ENCODE measurements at places on chromosomes 13 and 19.

DNA sequence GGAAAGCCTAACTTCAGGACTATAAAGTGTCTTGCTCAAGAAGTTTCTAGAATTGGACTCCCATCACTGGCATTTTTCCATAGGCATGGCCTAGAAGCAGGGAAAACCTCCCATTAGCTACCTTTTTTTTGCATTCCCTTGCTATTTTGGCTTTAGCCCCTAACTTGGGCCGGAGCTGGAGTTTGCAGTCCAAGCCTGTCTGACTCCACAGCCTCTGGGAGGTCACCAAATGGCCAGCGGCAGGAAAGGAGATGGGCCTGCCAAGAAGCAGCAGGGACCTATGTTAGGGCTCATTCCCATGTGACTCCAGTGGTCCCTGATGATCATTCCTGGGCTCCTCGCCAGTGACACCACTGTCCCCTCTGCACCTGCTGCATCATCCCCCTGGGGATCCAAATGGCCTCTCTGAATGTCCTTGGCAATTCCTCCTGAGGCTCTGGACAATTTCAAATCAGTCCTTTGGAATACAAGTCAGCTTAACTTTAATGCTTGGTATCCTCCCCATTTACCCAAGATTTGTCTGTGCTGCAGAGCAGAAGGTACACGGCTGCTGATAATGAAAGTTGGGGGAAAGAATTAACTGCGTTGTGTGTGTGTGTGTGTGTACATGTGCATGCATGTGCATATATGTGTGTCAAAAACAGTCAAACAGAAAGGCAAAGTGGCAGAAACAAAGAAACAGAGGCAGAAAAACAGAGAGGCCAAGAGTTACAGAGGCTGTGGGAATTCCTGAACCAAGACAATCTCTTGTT, 69.8 kb upstream of the SERP2 start:
- peak; percentile 78 for DNase-seq

- DNase-seq: no peak
Measured at GRCh38 chr13:29081036-29081435, 260.9 kb downstream of the MTUS2 start.

DNA sequence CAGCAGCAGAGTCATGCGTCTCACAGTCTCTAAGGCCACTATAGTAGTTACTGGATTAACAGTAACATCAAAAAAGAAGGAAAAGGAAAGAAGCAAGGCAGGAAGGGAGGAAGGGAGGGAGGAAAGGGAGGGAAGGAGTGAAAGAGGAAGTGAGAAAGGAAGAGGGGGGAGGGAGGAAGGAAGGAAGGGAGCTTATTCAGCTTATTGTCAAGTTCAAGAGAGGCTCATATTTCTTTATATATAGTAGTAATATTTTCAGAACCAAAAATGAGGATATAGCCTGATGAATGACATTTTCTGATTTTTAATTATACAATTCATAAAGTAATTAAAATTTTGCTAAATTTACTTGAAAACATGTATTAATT, 17.7 kb upstream of the RUBCNL start:
- no peak for DNase-seq

- peak; percentile 84 for DNase-seq
Measured at GRCh38 chr19:47226426-47227351, 4.3 kb downstream of the BBC3 start.

GRCh38 chr13:103291798-103292572, 225.8 kb upstream of the SLC10A2 start:
- DNase-seq: no peak

- DNase-seq: no peak
Measured at GRCh38 chr19:5108123-5108596, 139.2 kb downstream of the KDM4B start.

GRCh38 chr13:48731001-48731658, 77.4 kb downstream of the CYSLTR2 start:
- DNase-seq: no peak

- DNase-seq: no peak
Measured at GRCh38 chr13:33590936-33591335, 227.0 kb upstream of the RFC3 start.

- DNase-seq: no peak
Measured at GRCh38 chr19:8666814-8667405, 31.7 kb downstream of the ACTL9 start.

- DNase-seq: no peak
Measured at GRCh38 chr13:27923794-27924528, 4.2 kb downstream of the PDX1 start.

GRCh38 chr13:78604782-78605611, 1.6 kb upstream of the POU4F1 start:
- no peak for DNase-seq

GRCh38 chr13:36981156-36981743, 17.9 kb downstream of the ALG5 start:
- DNase-seq: no peak

DNA sequence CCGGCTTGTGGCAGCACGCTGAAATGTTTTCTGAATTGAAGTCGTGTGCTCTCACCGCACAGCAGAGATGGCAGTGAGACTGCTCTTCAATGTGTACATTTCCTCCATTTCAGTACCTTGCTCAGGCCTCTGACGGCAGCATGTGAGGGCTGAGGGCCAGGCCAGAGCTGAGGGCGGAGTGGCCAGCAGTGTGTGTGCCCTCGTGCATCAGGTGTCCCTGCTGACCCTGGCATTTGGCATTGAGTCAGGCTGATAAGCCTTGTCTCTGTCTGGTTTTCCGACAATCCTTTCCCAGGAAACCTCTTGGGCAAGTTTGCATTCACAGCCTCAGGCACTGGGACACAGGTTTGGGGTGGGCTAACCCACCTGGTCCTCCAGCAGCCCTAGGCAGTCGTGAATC, 62.3 kb downstream of the EFNB2 start:
- DNase-seq: peak; percentile 51

GRCh38 chr19:35442091-35442490, 6.0 kb upstream of the FFAR2 start:
- no peak for DNase-seq

- DNase-seq: no peak
Measured at GRCh38 chr19:52022193-52022592, 6.0 kb downstream of the ZNF614 start.

- no peak for DNase-seq
Measured at GRCh38 chr13:114222461-114222968, 12.2 kb upstream of the CDC16 start.

DNA sequence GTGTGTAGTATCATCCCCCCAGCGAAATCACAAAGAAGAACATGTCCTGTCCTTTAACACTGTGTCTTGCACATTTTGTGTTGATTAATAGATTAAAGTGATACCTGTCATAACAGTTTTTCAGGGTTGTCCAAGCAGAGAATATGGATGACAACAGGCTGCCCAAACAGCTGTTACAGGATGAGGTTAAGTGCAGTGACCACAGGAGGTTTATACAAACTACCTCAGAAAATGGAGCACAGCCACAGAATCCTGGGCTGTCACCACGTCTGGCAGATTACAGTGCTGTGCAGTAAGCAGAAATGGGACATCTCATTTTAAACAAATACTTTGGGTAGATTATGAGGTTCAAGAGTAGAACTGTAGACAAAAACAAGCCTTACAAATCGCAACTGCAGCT, 575.6 kb downstream of the DCT start:
- DNase-seq: no peak

DNA sequence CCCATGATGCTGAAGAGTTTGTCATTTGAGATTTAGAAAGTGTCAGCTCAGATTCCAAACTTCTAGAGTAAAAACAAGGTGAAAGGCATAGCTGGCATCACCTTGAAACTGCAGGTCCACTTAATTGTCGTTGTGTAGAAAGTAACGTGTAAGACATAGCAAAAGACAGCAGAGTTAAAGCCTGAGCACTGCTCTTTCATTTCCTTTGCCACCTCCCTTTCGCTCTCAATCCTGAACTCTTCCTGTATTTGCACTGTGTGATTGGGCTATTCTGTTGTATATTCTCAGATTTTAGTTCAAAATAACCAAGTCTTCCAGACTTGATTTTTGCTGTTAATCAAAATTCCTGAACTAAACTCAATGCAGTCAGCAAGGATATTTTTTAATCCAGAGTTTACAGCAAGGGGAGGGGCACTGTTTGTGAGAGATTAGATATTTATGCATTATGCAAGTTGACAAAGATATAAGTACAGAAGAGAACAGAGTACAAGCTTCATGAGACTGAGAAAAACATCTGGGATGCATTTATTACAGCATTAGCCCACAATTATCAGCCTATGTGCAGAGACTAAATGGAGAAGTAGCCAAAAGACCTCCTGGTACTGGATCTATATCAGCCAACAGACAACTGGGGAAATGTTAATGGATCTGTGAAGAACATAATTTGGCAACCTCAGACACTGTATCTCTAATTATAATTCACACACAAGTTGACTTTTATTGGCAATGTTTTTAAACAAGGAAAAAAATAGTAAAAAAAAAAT, 328.6 kb downstream of the SUCLA2 start:
- DNase-seq: no peak

GRCh38 chr13:99895444-99896368, 75.9 kb downstream of the ZIC5 start:
- DNase-seq: no peak

GRCh38 chr19:23762884-23763711, 4.4 kb upstream of the ZNF681 start:
- DNase-seq: peak; percentile 82

DNA sequence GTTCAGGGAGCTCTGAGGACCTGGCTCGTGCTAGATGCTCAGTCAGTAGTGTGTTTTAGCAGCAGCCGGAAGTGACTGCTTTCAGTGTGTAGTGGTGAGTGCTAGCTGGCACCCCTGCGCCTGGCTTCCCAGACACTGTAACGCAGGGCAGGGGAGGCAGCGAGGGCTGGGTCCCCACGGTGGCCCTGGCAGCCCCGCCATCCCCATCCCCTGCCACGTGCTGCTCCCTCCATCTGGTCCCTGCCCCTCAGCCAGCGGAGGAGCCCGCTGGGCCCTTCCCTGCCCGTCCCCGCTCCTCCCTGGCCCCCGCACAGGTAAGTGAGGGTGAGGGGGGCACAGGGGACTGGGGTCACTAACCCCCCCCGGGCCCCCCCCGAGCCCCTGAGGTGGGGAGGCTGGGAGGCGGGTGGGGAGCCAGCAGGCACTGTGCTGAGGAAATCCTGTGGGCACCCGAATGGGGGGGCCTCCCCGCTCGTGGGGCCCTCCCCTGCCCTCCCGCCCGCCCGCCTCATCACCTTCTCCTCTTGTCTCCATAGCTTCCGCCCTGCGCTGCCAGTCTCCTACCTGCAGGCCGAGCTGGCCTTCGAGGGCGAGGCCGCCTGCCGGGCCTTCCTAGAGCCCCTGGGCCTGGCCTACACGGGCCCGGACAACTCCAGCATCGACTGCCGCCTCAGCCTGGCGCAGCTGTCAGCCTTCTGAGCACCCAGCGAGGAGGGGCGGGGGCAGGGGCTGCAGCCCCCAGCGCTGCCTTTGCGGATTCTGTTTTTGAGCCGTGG, 3.2 kb downstream of the LENG9 start:
- no peak for DNase-seq

- DNase-seq: no peak
Measured at GRCh38 chr19:48363500-48363809, 285 bp downstream of the TMEM143 start.

DNA sequence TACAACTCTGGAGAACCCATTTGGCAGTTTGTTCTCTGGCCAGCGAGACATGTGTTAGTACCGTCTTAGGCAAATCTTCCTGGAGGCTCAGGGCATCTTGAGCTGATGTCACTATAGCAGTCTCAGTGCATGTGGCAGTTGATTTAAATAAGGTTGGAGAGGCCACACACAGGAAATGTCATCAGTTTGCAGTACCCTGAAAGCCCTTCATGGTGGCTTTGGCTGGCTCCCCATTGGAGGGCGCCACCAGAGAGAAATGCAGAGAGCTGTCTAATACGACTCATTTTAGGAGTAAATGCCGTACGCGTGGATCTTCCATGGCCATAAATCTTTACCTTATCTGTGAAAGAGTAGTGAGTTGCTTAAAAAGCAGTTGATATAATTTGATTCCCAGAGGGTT, 163.1 kb downstream of the STK24 start:
- DNase-seq: no peak

GRCh38 chr13:110572778-110573118, 11.2 kb upstream of the RAB20 start:
- DNase-seq: no peak

- no peak for DNase-seq
Measured at GRCh38 chr13:34372581-34372980, 554.6 kb downstream of the RFC3 start.

DNA sequence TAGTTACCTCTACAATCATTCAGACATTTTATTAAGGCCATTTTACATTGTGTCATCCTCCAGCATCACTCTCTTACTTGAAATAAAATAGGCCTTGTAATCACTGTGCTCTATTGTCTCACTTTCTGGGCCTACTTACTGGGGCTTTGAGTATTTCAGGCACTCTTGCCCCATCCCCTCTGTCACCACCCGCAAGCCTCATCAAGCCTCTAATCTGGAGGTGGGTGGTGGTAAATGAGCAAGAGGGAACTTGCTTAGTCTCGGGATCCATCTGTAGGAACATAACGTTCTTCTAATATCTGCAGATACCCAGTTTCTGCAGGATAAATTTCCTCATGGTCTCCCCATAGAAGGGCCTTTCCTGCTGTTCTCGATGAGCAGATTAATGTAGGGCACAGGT, 19.4 kb upstream of the GPR18 start:
- DNase-seq: no peak

DNA sequence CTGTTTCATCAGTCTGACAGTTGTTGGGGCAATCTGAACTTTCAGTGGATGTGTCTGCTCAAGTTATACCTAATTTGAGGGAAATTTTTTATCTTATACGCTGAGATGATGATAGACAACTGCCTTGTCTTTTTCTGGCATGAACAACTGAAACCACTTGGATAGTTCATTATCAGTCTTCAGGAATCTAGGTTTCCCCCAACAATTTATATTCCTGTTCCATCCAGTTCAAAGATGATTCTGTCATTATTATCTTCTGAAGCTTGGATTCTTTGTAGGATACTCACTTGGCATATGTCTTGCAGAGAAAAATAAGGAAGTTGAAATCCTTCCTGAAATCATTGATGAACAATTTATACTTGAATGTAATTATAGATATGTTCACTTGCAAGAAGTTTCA, 193.7 kb downstream of the LMO7 start:
- no peak for DNase-seq

DNA sequence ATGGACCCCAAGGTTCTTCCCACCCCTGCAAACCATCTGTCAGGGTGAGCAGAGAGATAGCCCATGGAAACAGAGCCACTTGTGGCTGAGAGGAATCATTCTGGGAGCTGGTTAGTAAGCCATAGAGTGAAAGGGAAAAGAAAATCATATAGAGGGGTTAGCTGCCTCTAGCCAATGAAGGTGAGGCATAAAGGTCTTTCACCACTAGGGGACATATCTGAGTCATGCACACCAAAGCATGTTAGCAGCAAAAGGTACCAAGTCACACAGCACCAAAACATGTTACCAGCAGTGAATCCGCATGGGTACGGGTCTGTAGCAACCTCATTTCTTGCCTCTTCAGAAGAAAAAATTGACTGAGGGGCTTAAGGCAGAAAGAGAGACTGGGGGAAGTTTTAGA, 76.7 kb upstream of the ZNF43 start:
- DNase-seq: no peak

GRCh38 chr19:32471811-32472210, 66.2 kb downstream of the DPY19L3 start:
- no peak for DNase-seq

GRCh38 chr13:31878495-31878894, 139.2 kb downstream of the RXFP2 start:
- DNase-seq: no peak

Measured in heart right ventricle (tissue), 16 donors.